ENCODE measurements at places on chromosomes 5 and 9.

- DNase-seq: no peak
Measured at GRCh38 chr5:176458904-176459561, 10.8 kb downstream of the FAF2 start.

- no peak for DNase-seq
Measured at GRCh38 chr5:118698774-118699173, 289.6 kb downstream of the DTWD2 start.

DNA sequence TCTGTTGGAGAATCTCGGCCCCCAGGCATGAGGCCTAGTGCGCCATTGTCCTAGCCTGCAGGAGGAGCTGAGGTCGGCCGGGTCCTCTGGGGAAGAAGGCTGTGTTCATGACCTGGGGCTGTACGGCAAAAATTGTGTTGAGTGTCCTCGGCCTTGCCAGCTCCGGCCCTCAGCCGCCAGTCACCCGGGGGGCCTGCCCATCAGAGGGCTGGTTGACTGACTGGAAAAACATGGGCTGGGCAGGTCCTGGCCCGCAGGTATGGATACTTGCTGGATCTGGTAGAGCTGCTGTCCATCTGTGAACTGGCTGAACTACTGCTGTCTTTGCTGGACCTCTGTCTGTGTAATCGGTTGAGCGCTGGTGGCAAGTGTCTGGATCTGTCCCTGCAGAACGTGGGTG lies 136.7 kb upstream of the GAS1 start:
- no peak for DNase-seq

DNA sequence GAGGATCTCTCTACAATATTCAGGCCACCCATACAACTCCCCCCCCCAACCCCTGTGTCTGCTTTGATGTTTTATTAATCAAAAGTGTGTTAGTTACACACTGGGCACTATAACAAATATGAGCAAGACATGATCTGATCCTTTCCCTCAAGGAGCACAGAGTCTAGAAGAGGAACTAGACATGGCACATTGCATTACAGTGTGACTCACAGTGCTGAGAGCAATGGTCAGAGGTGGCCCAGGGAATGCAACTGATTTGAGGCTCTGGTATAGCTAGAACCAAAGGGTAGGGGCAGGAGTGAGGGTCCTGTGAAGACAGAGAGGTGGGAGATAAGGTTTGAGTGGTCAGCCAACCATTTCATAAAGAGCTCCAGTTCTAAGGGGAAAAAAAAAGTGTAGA lies 539.2 kb downstream of the ACTL7B start:
- DNase-seq: peak; percentile 4

- no peak for DNase-seq
Measured at GRCh38 chr5:132998556-132998955, 27.8 kb downstream of the ZCCHC10 start.

DNA sequence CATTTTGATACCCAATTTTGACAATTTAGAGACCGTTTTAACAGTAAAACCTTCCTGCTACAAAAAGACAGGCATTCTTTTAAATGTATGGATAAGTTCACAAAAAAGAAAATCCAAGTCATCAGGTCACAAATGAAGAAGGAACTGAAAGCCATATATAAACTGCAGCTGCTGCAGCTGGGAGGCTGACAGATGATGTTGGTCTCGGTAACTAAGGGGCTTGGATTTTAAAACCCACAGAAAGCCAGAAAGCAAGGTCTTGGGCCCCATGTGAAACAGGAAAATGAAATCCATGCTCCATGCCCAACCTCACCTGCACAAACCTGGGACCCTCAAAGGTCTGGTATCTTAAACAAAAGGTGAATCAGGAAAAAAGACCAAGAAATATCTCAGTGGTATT lies 15.7 kb upstream of the C5orf34 start:
- DNase-seq: no peak

DNA sequence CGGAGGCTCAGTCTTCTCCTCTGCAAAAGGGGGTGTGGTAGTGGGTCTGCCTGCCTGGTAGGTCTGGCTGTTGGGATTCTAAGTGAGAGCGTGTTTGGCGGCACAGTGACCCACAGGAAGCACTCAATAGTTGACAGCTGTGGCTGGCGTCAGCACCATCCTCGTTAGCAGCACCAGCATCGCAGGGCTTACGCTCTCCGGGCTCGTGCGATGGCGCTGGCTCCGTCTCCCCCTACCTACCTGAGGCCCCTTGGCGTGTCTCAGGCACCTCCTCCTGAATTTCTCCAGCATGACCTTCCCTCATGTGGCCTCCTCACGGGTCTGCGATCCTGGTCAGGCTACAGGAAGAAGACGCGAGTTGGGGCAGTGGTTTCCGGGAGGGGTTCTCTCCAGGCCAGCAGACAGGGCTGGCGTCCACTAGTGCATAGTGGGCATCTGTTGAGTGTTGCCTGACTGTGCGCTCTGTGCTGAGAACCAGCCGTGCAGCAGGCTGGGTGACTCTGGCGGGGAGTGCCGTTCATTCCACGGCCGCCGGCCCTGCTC lies 66.9 kb downstream of the HMCN2 start:
- DNase-seq: no peak

GRCh38 chr5:62077823-62078550 lies 228.0 kb upstream of the KIF2A start:
- no peak for DNase-seq

DNA sequence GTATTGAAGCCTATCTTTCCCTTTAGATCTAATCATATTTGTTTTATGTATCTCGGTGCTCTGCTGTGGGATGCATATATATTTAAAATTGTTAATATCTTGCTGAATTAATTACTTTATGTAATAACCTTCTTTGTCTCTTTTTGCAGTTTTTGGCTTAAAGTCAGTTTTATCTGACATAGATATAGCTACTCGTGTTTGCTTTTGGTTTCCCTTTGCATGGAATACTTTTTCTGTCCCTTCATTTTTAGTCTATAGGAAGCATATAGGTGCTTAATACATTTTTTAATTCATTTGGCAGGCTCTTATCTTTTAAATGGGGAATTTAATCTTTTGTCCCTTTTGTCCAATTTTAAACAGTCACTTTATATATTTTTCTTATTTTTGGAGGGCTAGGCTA lies 360.6 kb upstream of the PRR16 start:
- DNase-seq: no peak

DNA sequence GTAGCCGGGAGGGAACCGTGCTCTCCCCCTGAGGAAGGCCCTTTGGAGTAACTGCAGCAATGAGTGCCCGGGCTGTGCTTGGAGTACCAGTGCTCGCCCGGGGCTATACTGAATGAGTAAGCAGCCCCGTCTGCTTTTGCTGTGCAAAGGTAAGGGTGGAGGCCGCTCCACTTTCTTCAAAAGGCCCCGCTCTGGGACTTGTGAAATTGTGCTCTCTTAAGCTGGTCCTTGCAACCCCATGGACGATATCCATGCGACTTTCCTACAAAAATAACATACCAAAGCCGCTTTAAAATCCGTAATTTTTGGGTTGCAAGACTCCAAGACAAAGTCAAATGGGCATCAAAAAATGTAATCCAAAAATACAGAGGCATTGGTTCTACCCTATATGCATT lies 578 bp upstream of the TNFAIP8 start:
- no peak for DNase-seq

DNA sequence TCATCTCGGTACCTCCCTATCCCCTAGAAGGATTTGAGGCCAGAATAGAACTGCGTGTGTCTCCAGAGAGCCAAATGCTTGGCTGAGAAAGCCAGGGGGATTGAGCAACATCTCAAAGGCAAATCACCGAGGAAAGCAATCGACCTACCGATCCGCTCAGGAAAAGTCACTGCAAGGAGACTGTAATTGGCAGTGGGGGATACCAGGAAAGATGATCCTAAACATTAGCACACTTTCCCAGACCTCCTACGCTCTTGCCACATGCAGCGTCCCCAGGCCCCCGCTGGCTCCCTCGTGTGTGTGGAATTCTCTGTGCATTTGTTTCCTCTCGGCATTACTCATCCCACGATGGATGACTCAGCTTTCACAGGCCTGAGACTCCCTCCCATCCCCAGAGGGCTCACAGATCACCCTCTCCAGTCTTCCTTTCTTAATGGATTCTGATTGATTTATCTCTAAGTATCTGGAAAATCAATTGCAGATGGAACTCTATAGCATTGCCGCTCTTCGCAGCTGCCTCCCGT lies 82.2 kb upstream of the ICE1 start:
- peak; percentile 91 for DNase-seq

DNA sequence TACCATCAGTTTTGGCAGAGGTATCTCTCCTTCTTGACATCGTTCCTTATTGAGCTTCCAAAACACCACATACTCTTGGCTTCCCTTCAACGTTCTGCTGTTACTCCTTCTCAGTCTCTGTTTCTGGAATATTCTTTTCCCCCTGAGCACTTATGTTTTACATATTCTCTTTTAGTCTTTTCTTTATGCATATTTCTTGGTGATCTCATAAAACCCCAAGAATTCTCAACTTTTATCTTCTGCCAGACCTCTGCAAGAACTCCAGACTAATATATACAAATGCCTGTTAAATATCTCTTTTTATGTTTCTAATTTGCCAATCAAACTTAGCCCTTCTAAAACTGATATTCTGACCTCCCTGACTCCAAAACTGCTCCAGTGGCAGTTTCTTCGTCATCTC lies 453.4 kb upstream of the CTNND2 start:
- DNase-seq: no peak

DNA sequence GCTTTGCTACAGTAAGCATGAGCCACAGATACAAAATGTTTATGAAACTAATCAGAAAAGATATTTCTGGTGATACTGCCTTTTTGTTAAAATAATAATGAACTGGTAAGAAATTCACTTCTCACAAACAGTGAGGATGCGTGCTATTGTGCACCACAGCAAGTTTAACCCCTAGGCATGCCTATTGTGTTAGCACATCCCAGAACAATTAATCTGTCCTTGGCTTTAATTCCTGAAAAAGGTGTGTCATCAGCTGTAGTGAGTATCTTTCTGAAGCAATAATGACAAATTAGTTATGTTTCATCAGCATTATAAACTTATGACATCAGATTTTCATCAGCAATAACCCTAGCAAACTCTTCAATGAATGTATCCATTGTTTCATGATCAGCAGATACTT lies 1307.2 kb downstream of the EFNA5 start:
- no peak for DNase-seq

DNA sequence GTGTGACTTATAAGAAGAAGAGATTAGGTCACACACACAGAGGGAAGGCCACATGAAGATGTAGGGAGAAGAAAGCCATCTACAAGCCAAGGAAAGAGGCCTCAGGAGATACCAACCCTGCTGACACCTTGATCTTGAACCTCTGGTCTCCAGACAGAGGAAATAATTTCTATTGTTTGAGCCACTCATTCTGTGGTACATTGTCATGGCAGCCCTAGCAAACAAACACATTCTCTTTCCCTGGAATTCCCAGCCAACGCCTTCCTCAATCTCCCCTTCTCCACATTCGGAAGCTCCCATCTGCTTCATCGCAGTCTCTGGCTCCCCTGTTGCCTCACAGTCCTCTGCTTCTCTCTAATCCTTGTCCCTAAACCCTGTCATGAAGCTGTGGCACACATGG lies 16.7 kb downstream of the PTGS1 start:
- DNase-seq: no peak

DNA sequence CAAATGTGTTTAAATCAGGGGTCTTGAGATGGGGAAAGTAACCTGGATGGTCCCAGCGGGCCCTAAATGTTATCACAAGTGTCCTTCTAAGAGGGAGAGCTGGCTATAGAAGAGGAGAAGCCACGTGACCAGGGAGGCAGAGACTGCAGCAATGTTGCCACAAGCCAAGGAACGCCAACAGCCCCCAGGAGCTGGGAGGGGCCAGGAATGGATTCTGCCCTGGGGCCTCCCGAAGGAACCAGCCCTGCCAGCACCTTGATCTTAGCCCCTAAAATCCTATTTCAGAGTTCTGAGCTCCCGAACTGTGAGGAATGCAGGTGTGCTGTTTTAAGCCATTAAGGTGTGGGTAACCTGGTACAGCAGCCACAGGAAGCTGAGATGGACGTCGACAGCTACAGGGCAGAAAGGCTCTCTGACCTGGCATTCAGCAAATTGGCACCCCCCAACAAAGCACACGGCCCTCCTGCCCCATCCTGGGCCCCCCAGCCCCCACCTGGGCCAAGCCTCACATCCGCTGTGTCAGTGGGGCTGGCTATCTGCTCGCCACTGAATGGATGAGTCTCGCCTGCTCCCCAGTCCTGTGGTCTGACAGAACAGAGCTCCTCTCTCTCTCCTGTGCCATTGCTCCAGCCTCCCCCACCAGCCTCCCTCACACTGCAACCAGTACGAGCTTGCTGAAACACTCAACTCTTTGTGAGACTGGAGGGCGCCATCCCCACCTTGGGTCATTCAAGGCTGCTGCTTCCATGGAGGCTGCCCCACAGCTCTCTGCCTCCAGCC lies 78.8 kb downstream of the ADAMTS2 start:
- DNase-seq: no peak

- DNase-seq: no peak
Measured at GRCh38 chr5:24703934-24704333, 59.2 kb upstream of the CDH10 start.

- peak; percentile 87 for DNase-seq
Measured at GRCh38 chr5:181133610-181134231, 2.8 kb upstream of the OR2V1 start.

DNA sequence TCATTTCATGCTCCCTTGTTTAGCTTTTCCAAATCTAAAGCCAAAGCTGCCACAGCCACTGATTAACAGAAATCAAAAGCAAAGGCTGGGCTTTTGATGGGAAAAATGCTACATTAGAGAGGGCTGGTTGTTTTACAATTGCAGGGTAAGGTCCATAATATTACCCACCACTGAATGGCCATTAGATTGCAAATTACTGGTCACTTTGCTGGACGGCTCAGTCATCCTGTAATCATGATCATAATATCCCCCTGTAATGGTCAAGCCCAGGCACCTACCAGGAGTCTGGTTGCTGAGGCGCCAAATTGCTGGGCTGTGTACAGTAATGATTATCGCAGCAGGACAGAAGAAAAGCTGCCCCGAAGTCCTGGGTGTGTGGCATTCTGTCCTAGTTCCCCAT lies 286.5 kb downstream of the ZSWIM6 start:
- no peak for DNase-seq

DNA sequence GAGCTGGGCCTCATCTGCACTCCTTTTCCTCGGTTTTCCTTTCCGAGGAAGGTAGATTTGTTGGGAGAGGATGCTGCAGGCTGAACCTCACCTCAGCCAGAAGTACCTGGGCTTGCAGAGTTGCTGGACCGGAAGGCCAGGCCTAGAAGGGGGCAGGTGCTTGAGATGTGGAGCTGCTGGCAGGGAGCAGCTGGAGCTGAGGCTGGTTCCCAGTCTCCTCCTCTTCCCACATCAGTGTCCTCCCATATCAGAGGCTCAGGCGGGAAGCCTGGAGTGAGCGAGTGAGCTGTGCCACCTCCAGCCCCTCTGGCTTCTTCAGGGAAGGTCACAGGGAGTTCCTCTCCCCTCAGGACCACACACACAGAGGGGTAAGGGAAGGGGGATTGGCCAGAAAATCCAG lies 259.4 kb downstream of the GADD45G start:
- no peak for DNase-seq
